ENCODE measurements at places on chromosomes 7 and 10. TPM values are rescaled to one million over a fixed set of nuclear protein-coding genes. Genes with fewer than 3 reads are reported as not detected.

DNA sequence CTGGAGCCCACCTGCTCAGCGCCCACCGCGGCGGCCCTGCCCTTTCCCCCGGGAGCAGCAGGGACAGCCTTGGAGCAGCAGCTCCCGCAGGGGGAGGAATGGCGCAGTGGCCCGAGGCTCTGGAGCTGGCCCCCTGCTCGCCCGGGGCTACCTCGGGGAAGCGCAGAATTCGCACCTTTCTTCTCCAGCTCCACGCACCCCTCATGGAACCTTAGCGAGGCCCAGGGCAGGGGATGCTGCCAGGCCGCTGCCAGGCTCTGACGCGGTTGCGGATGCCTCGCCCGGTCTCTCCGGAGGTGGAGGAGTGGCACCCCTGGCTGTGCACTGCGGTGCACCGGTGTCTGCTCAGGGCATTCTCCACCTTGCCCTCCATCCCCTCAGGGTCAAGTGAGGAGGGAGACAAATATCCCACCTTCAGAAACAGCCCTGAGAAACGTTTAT is 84.9 kb upstream of the MKI67 start:
- no peak overlapping the region for H3K27ac ChIP-seq
- DNase-seq: no peak
- H3K4me1 ChIP-seq: peaks cover 32% of the 10 kb centered on the region
- peak overlapping the region; percentile 89 for H3K4me3 ChIP-seq
- H3K27me3 ChIP-seq: peaks cover 11% of the 10 kb centered on the region

GRCh38 chr10:103181244-103181643 is 11.8 kb downstream of the NT5C2 start:
- H3K36me3 ChIP-seq: no peaks in the 10 kb centered on the region
- DNase-seq: no peak
- H3K27me3 ChIP-seq: no peaks in the 10 kb centered on the region
- no peak overlapping the region for H3K4me3 ChIP-seq
- H3K4me1 ChIP-seq: peaks cover 16% of the 10 kb centered on the region

- no peak for DNase-seq
- peaks cover 3% of the 10 kb centered on the region for H3K36me3 ChIP-seq
- H3K27me3 ChIP-seq: no peaks in the 10 kb centered on the region
- no peak overlapping the region for H3K4me3 ChIP-seq
Measured at GRCh38 chr10:121069061-121069850, 218.1 kb downstream of the WDR11 start.

- peaks cover 47% of the 10 kb centered on the region for H3K4me1 ChIP-seq
- H3K27ac ChIP-seq: no peak overlapping the region
- H3K36me3 ChIP-seq: peaks cover 4% of the 10 kb centered on the region
- DNase-seq: no peak
- no peaks in the 10 kb centered on the region for H3K27me3 ChIP-seq
- peak overlapping the region; percentile 97 for H3K4me3 ChIP-seq
Measured at GRCh38 chr7:129615018-129615417, 3.5 kb downstream of the NRF1 start.

- no peak overlapping the region for H3K27ac ChIP-seq
- H3K27me3 ChIP-seq: no peaks in the 10 kb centered on the region
- no peaks in the 10 kb centered on the region for H3K4me1 ChIP-seq
- no peak for DNase-seq
- no peaks in the 10 kb centered on the region for H3K36me3 ChIP-seq
Measured at GRCh38 chr7:124403587-124403986, 362.0 kb downstream of the GPR37 start.

DNA sequence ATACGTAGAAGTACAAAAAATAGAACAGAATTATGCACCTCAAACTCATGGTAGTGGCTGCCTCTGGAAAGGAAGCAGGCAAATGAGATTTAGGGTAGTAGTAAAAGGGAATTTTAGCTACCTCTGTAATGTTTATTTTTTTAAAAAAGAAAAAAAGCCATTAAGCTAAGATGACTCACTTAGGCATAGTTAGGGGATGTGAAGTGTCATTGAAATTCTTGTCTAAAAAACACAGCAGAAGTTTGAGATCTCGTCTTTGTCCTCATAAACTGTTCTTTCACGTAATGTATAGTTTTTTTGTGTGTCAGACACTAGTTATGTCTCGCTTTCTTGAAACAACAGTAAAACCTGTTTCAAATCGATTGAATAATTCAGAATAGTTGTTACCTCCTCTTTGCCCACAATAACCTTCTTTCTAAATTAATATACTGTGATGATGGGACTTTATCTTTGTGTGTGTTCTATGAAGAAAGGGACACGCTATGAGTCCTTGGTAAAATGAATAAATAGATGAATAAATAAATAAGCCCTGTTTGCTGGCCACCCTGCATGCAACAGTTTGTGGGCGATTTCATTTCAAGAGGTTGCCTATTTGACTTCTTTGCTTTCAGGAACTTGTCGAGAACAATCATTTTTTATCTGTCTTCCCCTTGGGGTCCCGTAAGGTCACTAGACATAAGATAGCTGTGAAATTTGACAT is 14.5 kb upstream of the FBXW4 start:
- peaks cover 50% of the 10 kb centered on the region for H3K27me3 ChIP-seq
- H3K4me3 ChIP-seq: no peak overlapping the region
- no peak for DNase-seq
- H3K27ac ChIP-seq: no peak overlapping the region
- H3K36me3 ChIP-seq: no peaks in the 10 kb centered on the region
- peaks cover 8% of the 10 kb centered on the region for H3K4me1 ChIP-seq

- no peak for DNase-seq
- H3K36me3 ChIP-seq: no peaks in the 10 kb centered on the region
- no peaks in the 10 kb centered on the region for H3K27me3 ChIP-seq
- peaks cover 6% of the 10 kb centered on the region for H3K4me1 ChIP-seq
Measured at GRCh38 chr7:52843436-52843835, 192.0 kb upstream of the POM121L12 start.

- H3K4me3 ChIP-seq: peak overlapping the region; percentile 78
- peaks cover 11% of the 10 kb centered on the region for H3K4me1 ChIP-seq
- H3K27me3 ChIP-seq: peaks cover 85% of the 10 kb centered on the region
- H3K27ac ChIP-seq: no peak overlapping the region
Measured at GRCh38 chr10:25177754-25178135, 2.9 kb downstream of the GPR158 start.

DNA sequence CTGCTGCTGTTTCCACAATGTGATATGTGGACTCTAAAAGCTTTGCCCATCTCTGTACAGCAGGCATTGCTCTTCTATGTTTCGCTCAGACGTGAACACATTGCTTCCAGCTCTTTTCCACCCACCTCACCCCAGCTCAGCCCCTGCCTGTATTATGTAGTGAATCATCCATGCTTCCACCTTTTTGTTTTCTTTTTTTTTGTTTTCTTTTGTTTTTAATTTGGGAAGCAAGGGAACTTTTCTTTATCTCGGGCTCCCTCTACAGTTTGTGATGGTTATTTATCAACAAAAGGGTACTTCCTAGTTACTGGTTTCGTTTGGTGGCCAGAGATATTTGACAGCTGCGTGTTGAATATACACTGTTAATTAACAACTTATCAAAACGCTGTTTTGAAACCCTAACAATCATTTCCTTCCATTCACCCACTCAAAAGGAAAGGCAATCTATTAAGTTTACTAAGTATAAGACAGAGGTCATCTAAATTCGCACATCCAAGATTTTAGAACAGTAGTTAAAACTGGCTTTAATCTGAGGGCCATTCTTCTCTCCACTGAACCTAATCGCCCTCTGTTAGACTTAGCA is 127.9 kb upstream of the STK17A start:
- no peaks in the 10 kb centered on the region for H3K27me3 ChIP-seq
- H3K36me3 ChIP-seq: no peaks in the 10 kb centered on the region
- peak overlapping the region; percentile 9 for H3K4me3 ChIP-seq
- peaks cover 51% of the 10 kb centered on the region for H3K4me1 ChIP-seq

- no peak overlapping the region for H3K4me3 ChIP-seq
- no peaks in the 10 kb centered on the region for H3K36me3 ChIP-seq
- H3K4me1 ChIP-seq: peaks cover 16% of the 10 kb centered on the region
- no peaks in the 10 kb centered on the region for H3K27me3 ChIP-seq
- no peak for DNase-seq
Measured at GRCh38 chr10:15461353-15462108, 90.4 kb upstream of the FAM171A1 start.

- H3K36me3 ChIP-seq: peaks cover 3% of the 10 kb centered on the region
- no peak overlapping the region for H3K4me3 ChIP-seq
- no peaks in the 10 kb centered on the region for H3K4me1 ChIP-seq
- no peak overlapping the region for H3K27ac ChIP-seq
- H3K27me3 ChIP-seq: no peaks in the 10 kb centered on the region
- DNase-seq: no peak
Measured at GRCh38 chr7:124791426-124791825, 25.8 kb upstream of the GPR37 start.

GRCh38 chr7:25386311-25386744 is 158.0 kb upstream of the NPVF start:
- peaks cover 4% of the 10 kb centered on the region for H3K27me3 ChIP-seq
- no peak overlapping the region for H3K4me3 ChIP-seq
- no peak overlapping the region for H3K27ac ChIP-seq

GRCh38 chr7:128740996-128741395 is 1.8 kb downstream of the CALU start:
- peaks cover 49% of the 10 kb centered on the region for H3K4me1 ChIP-seq
- no peaks in the 10 kb centered on the region for H3K36me3 ChIP-seq
- H3K4me3 ChIP-seq: peak overlapping the region; percentile 62
- H3K27ac ChIP-seq: no peak overlapping the region
- DNase-seq: no peak

DNA sequence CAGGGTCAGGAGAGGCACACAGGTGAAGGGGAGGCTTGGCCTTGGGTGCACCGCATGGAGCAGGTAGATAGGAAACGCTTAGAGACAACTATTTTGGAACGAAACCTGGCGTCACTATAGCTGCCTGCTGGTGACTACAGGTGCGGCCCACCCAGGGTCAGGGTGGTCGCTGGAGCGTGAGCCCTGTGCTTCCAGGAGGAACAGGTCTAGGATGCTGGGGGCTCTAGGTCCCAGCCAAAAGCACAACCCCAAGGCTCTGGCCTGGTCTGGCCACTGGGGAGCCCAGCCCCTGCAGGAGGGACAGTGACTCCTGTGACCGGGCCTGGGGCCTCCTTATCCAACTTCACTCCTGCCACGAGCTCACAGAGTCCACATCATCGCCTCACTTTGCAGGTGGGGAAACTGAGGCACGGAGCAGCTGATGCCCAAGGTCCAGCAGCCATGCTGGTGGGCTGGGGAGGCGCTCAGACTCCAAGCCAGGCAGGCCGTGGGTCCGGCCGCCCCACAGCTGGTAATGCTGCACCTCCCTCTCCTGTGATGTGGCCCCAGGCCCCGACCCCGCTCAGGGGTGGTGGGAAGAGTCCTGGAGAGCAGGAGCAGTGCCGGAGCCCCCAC is 9.0 kb downstream of the LFNG start:
- peaks cover 3% of the 10 kb centered on the region for H3K36me3 ChIP-seq
- peak overlapping the region; percentile 54 for H3K4me3 ChIP-seq
- H3K4me1 ChIP-seq: peaks cover 24% of the 10 kb centered on the region
- H3K27ac ChIP-seq: no peak overlapping the region
- H3K27me3 ChIP-seq: no peaks in the 10 kb centered on the region

- no peaks in the 10 kb centered on the region for H3K27me3 ChIP-seq
- peak overlapping the region; percentile 93 for H3K27ac ChIP-seq
- H3K4me1 ChIP-seq: peaks cover 34% of the 10 kb centered on the region
- DNase-seq: no peak
- peak overlapping the region; percentile 95 for H3K4me3 ChIP-seq
- no peaks in the 10 kb centered on the region for H3K36me3 ChIP-seq
Measured at GRCh38 chr10:96585736-96586418, 935 bp downstream of the TM9SF3 start.

- H3K27ac ChIP-seq: no peak overlapping the region
- H3K4me1 ChIP-seq: no peaks in the 10 kb centered on the region
- no peaks in the 10 kb centered on the region for H3K27me3 ChIP-seq
- no peaks in the 10 kb centered on the region for H3K36me3 ChIP-seq
Measured at GRCh38 chr10:48213047-48213446, 61.4 kb downstream of the FRMPD2 start.

- no peak overlapping the region for H3K27ac ChIP-seq
- H3K4me3 ChIP-seq: no peak overlapping the region
- H3K4me1 ChIP-seq: peaks cover 6% of the 10 kb centered on the region
- DNase-seq: no peak
Measured at GRCh38 chr10:19656420-19657042, 159.7 kb upstream of the PLXDC2 start.

DNA sequence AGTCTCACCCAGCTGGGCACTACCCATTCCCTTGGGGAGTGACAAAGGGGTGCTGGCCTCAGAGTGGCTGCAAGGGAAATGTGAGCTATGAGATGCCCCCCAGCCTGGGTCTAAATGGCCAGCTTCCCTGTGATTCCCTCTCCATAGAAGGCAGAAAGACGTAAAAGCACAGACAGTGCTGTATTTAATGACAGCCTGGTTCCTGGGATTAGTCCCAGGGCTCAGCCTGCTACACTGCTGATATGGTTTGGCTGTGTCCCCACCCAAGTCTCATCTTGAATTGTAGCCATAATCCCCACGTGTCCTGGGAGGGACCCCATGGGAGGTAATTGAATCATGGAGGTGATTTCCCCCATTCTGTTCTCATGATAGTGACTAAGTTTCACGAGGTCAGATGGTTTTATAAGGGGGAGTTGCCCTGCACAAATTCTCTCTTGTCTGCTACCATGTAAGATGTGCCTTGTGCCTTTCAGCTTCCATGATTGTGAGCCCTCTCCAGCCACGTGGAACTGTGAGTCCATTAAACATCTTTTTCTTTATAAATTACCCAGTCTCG is 23.9 kb upstream of the CALN1 start:
- no peak overlapping the region for H3K4me3 ChIP-seq
- no peaks in the 10 kb centered on the region for H3K27me3 ChIP-seq
- H3K4me1 ChIP-seq: peaks cover 31% of the 10 kb centered on the region
- no peaks in the 10 kb centered on the region for H3K36me3 ChIP-seq
- DNase-seq: no peak

DNA sequence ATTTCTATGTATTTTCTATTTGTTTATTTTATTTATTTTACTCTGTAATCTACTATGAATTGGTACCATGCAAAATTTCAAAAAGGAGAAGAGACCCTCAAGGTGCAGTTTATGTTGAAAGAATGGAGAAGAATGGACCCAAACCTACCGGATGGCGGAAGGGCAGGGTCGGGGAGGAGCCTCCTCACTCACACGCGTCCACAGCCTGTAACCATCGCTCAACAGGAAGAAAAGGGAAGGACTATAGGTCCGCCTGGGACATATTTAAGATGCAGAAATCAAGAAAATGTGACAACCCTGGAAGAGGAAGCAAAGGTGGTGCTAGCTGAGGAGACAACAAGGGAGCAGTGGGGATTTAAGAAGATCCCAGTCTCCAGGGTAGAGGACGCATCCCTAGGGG is 158.4 kb downstream of the COBL start:
- no peak for DNase-seq
- no peak overlapping the region for H3K27ac ChIP-seq
- H3K4me3 ChIP-seq: no peak overlapping the region
- H3K27me3 ChIP-seq: no peaks in the 10 kb centered on the region

- no peak overlapping the region for H3K27ac ChIP-seq
- peaks cover 75% of the 10 kb centered on the region for H3K27me3 ChIP-seq
- H3K4me3 ChIP-seq: peak overlapping the region; percentile 63
- no peaks in the 10 kb centered on the region for H3K36me3 ChIP-seq
- peaks cover 45% of the 10 kb centered on the region for H3K4me1 ChIP-seq
Measured at GRCh38 chr7:131111081-131111576, 216.5 kb upstream of the MKLN1 start.

Gene TMEM213
- not detected for total RNA-seq

Gene ERVW-1
- total RNA-seq: not detected

Gene TMEM72
- total RNA-seq: not detected

Gene LMBR1
- total RNA-seq: 55.1 TPM

Gene MTURN
- 6.6 TPM for total RNA-seq

Gene CPA4
- 0.72 TPM for total RNA-seq

Gene C10orf62
- total RNA-seq: not detected

Gene NPY4R2
- not detected for total RNA-seq

Gene DCLRE1A
- total RNA-seq: 19.4 TPM

Gene NCF1
- not detected for total RNA-seq

Gene TMEM130
- 0.61 TPM for total RNA-seq

All from neural crest cell (in vitro differentiated cells).